GM12891 (cell line): ENCODE measurements at places on chromosomes 2 and 18.
A peak's percentile ranks its signal among the peaks of the same experiment; 100 is the strongest.

DNA sequence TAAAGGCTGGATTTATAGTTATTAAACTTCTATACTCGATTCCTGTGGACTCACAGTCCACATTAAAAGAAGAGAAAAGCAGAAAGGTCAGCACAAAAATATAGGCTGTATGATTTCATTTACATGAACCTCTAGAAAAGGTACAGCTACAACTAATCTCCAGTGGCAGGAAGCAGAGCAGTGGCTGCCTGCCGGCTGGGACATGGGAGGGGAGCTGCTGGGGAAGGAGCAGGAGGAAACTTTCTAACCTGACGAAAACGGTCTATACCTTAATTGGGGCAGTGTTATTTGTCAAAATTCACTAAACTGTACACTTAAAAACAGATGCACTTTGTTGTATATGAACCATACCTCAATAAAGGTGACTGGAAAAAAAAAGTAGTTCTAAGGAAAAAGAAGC is 26.7 kb downstream of the KCTD1 start:
- no peak for DNase-seq

- no peak for DNase-seq
Measured at GRCh38 chr2:72678024-72678423, 147.8 kb downstream of the EXOC6B start.

- no peak for DNase-seq
Measured at GRCh38 chr2:108534584-108535356, 500 bp downstream of the LIMS1 start.

- no peak for DNase-seq
Measured at GRCh38 chr18:8615397-8616027, 6.3 kb downstream of the RAB12 start.

DNA sequence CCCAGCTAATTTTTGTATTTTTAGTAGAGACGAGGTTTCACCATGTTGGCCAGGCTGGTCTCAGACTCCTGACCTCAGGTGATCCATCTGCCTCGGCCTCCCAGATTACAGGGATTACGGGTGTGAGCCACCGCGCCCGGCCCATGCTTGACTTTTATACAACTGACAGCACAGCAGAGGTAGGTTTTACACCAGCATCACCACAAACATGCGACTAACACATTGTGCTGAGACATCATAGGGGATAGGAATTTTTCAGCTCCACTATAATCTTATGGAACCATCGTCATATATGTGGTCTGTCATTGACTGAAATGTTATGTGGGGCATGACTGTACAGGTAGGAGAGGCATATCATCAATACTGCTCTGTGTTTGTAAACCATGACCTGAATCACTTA is 122.1 kb downstream of the THADA start:
- no peak for DNase-seq

- DNase-seq, result no peak
Measured at GRCh38 chr18:34880882-34881834, 160.1 kb upstream of the MAPRE2 start.

- no peak for DNase-seq
Measured at GRCh38 chr18:79949697-79950487, 1.6 kb downstream of the SLC66A2 start.

- no peak for DNase-seq
Measured at GRCh38 chr2:55439101-55439397, 19.4 kb upstream of the CCDC88A start.

DNA sequence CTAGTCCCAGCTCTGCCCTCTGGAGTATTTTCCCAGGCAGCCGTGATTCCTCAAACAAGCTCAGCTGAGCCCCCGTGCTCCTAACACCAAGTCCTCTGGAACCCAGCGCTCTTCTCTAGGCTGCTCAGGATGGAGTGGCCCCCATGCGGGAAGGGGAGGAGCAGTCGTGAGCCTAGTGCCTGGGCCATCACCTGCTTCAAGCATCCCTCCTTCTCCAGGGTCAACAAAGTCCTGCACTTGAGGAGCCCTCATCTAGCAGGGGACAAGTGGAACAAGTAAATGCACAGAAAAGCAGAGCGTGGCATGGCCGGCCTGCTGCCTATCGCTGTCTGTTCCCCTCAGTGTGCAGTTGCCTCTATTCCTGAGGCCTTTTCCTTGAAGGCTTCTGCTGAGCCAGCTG is 168.6 kb downstream of the INHBB start:
- no peak for DNase-seq

GRCh38 chr2:40507432-40507831 is 55.5 kb upstream of the SLC8A1 start:
- DNase-seq, result no peak

- DNase-seq, result no peak
Measured at GRCh38 chr18:63253014-63253413, 66.6 kb downstream of the BCL2 start.

DNA sequence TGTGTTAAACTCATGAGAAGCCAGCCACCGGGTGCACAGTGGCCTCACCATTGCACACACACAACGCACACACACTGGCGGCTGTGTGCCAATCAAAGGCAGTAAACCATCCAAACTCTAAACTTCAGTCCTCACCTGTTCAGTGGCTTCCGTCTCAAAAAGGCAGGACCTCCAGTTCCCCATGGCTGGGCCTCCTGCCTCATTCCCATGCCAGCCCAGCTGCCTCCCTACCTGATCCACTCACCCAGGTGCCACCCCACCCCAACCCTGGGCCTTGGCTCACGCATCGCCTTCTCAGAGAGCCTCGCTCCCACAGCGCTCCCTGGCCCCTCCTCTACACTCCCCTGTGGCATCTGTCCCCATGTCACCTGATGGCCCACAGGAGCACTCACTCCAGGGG is 190.9 kb downstream of the EIPR1 start:
- no peak for DNase-seq

GRCh38 chr2:47300609-47301276 is 102.2 kb upstream of the MSH2 start:
- DNase-seq, result no peak

DNA sequence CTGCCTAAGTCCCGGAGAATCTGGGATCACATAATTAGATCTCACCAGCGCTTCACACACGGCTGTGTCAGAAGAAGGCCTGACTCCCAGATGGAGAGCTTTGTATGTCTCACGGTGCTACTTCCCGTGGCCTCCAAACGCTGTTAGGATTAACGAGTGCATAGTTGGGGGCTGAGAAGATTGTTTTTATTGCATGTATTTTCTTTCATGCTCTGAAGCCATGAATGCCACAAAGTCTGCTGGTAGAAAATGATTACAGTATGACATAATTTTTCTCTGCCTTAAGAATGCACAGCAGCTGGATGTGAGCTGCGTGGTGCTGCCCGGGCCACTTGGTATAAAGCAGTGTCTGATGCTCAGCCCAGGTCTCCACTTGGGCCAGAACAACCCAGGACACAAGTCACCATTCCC is 166.5 kb downstream of the SEPTIN10 start:
- DNase-seq, result no peak

GRCh38 chr18:54712758-54713157 is 115.5 kb upstream of the RAB27B start:
- no peak for DNase-seq

GRCh38 chr2:202032846-202033316 is 774 bp upstream of the FZD7 start:
- peak; percentile 38 for DNase-seq

GRCh38 chr2:98086491-98087446 is at the start of gene VWA3B:
VWA3B (plus strand) TSS chr2:98087167; CDS start chr2:98093093, 5,926 bp downstream.
- peak; percentile 77 for DNase-seq

DNA sequence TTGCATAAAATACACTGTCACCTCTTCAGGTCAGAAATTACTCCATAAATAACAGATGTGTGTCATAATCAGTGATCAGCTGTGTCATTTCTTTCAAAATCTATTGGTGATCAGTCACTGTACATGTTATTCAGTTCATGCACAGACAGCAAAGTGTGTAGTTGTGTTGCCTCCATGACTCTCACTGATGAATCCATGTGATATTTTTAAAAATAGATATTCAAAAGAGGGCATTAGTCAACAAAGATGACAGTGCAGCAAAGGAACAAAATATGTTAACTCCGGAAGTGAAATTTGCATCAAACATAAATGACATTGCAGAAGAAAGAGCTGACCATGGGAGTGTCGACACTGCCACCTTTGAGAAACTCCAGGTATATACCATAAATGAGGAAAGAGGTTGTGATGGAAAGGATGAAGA is 17.1 kb upstream of the MCM6 start:
- DNase-seq, result no peak

DNA sequence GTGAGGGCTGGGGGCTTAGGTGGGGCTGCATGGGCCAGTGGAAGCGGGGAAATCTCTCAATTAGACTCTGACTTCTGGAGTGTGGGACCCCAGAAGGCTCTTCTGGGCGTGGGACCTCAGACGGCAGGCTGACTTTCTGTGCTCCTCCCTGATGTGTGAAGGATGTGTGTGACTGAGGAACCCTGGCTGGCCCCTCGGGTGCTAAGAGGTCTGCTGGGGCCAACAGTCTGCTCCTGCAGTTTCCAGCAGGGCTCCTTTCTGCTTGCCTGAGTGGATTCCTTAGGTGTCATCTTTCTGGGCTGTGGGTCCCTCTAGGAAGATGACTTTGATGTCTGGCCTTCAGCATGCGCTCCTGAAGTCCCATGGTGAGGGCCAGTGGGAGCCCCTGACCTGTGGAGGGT is 167.5 kb downstream of the DYSF start:
- no peak for DNase-seq

- DNase-seq, result no peak
Measured at GRCh38 chr2:3236300-3237045, 141.1 kb downstream of the EIPR1 start.

DNA sequence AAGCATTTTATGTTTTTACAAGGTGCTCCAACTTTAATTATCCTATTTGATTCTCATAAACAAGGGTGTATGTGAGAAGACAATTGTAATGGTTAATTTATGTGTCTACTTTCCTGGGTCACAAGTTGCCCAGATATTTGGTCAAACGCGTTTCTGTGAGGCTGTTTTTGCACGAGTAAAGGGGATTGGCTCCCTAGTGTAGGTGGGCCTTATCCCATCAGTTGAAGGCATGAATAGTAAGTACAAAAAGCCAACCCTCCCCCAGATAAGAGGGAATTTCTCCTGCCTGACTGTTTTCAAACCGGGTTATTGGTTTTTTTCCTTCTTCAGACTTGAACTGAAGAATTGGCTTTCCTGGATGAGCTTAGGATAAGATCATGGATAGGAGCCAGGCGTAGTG is 224.0 kb upstream of the NCKAP5 start:
- no peak for DNase-seq

GRCh38 chr18:27750014-27750413 is 426.9 kb downstream of the CDH2 start:
- DNase-seq, result no peak

DNA sequence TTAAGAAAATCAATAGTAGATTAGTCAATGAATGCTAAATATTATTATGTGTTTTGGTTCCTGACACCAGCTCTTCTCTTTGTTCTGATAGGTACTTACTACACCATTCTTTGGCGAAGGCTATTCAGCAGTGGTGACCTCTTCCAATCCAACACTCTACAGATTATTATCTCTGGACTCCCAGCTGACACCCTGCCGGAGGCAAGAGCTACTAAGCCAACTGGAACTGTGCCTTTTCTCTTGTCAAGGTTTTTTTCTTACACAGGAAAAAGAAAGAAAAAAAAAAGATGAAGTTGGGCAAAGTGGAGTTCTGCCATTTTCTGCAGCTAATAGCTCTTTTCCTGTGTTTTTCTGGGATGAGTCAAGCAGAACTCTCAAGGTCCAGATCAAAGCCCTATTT is 11.7 kb downstream of the CDH7 start:
- DNase-seq, result no peak

- no peak for DNase-seq
Measured at GRCh38 chr2:165839610-165840009, 45.6 kb upstream of the GALNT3 start.

DNA sequence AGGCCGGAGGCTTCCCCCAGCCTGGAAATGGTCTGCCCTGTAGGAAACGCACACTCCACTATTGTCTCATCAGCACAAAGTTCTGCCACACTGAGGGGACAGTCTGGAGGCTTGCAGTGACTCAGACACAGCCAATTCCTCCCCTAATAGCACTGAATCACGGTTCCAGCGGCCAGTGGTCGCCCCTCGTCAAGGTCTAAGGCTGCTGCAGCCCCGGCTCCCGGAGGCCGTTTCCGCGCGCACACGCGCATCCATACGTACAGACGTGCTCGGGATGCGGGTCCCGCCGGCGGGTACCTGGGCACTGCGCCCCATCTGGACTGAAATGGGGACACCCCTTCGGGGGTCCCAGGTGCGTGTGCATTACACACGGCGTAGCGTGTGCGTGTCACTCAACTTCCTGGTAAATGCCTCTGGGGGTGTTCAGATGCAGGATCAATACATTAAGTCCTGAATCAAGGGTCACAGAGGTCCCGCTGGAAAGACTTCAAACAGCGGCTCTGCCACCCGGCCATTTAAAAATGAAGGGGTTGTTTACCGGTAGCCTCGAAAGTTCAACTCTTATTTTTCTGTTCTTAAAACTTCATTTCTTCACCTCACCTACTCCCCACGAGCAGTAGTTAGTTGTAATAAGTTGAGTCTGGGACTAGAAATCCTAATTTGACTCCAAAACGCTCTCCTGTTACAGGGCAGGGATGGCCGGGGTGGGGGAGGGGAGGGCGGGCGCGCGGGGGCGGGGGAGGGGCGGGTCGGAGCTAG is 572 bp upstream of the ZNF516 start:
- DNase-seq, result no peak

DNA sequence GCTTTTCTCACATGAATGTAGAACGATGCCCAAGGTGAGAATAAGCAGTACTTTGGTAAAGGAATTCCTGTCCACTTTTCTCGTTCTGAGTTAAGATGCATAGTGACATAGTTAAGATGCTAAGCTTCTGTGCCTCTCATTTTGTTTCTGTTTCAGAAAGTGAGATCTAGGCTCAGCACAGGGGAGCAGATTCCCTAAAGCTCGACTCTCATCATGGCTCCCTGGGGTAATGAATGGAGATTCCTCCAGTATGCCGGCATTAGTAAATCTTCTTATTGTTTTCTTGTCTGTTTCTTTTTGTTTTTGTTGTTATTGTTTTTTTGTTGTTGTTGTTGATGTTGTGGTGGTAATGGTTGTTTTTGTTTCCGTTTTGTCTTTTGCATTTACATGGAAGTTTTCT is 225.4 kb downstream of the LRRTM4 start:
- DNase-seq, result no peak

- DNase-seq, result no peak
Measured at GRCh38 chr2:238602223-238602960, 175.7 kb downstream of the ASB1 start.

- DNase-seq, result no peak
Measured at GRCh38 chr2:102736110-102736409, 25.8 kb upstream of the TMEM182 start.

DNA sequence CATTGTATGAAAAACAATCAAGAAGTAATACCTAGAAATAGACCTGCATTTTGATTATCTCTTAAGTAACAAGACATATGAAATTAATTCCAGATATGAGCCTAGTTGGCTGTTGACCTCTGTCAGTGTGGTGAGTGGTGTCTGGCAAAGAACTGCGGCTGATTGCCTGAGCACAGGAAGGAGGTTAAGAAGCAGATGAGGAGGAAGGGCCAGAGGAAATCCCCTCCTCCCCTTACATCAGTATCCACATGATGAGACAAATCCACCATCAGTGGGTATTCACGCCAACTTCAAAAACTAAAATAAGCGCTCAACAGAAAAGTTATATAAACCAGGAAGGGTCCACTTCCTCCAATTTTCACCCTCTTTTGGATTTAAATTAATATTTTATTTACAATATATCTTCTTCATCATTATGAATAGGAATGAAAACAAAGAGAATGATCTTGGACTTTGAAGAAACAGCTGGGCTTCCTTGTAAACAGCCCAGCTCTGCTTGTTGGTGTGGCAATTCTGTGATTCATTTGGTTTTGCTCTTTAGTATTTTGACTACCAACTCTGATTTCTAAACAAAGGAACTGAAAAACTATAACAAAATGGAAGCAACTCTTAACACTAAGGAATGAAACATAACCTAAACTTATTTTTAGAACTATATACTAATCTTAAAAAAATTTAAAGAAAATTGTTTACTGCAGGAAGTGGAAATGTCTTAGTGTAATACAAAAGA is 27.3 kb downstream of the RFTN2 start:
- no peak for DNase-seq
